ENCODE measurements at places on chromosomes 4 and X.

GRCh38 chr4:38141808-38142500 is 181.8 kb downstream of the PTTG2 start:
- DNase-seq = no peak

- DNase-seq = no peak
Observed at GRCh38 chrX:30821116-30821515, 67.9 kb downstream of the TAB3 start.

DNA sequence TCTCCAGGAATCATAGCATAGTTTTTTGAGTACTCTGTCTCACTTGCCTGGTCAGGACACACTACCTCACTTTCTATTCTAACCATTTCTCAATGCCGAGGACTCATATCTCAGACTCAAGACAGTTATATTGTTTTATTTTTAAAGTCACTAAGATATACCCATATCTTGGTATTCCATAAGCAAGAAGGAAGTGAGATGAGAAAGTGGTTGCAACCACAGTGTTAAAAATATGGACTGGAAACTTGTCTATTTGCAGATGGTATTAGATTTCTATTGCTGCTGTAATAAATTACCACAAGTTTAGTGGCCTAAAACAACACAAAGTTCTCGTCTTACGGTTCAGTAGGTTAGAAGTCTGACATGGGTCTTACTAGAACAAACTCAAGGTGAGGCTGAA is 344.8 kb upstream of the MAGEB2 start:
- DNase-seq = no peak

- DNase-seq = no peak
Observed at GRCh38 chrX:1476682-1477081, 24.0 kb upstream of the ASMTL start.

DNA sequence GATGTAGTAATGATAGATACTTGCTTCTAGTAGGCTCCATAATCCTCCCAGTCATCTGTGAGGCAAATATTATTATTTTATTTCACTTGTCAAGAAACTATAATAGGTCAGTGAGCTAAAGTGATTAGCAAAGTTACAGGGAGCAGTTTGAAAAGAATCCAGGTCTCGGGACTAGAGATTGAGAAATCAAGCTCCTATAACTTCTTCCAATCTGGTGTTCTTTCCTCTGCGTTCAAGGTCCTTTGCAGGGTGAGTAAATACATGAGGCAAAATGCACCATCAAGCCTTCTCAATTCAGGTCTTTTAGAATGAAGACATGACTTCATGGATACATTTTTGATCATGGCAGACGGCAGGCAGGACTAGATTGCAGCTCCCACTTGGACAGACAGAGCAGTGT is 150.4 kb downstream of the FRAS1 start:
- no peak for DNase-seq

DNA sequence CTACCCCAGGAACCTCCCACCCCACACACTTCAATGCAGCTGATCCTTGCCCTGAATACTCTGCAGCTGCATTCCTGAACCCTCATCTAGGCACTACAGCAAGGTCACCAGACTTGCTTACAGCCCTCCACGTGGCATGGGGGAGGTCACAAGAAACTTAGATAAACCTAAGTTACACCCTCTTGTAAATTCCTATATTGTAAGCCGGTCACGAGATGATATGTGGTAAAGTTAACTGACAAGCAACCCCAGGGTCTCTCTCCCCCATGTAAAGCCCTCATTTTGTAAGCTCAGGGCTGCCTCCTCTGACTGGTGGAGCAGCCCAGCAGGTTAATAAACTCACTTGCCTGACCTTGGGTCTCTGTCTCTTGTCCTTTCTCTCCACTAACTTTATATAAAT is 570.7 kb downstream of the PCDH7 start:
- no peak for DNase-seq

DNA sequence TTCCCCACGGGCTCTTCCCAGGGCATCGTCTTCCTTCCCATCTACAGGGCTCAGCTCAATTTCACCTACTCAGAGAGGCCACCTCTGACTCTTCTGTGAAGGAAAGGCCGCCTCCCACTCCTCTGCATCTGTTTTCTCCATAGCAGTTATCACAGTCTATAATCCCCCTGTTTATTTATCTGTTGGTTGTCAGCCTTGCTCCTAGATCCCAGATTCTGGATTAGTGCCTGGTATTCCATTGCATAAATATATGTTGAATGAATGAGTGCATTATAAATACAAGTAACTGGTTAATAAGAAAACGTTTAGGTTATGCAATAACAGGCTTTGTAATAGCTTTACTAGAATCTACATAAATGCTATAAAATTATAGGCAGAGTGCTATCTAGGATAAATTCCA is 52.9 kb downstream of the NSG1 start:
- DNase-seq = no peak

GRCh38 chr4:40621229-40621591 is 8.5 kb downstream of the RBM47 start:
- no peak for DNase-seq

DNA sequence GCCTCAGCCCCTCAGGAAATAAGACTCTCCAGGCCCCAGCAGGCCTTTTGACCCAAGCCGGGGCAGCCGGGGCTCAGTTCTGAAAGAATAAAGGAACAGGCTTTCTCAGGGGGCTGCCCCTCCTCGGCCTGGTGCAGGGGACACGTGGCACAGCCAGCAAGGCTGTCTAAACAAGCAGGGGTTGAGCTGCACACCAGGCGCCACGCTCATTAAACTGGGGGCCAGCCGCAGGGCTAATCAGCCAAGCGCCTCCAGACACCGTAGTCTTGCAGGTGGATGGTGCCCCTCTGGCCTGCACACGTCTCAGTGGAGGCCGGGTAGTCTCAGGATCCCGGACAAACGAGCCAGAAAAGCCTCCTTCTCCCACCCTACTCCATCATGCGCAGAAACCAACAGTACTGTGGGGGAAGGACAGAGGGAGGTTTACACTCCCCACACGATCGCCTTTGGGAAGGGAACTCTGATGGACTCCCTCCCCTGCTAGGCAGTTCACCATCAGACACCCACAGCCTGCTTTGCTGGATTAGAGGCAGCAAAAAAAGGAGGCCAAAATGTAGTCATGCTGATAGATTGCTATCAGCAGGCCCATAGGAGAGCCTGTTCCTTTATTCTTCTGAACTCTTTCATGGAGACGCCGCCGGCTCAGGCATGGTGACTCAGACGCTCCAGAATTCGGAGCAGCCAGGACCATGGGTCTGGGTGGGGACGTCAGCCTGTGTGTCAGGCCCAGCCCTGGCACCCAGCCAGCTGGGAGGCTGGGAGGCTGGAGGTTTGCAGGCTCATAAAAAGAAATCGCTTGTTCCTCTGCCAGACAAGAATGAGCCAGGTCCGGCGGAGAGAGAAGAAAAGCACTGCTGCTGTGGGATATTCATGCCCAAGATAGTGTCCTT is 342.4 kb downstream of the BCOR start:
- DNase-seq = no peak

DNA sequence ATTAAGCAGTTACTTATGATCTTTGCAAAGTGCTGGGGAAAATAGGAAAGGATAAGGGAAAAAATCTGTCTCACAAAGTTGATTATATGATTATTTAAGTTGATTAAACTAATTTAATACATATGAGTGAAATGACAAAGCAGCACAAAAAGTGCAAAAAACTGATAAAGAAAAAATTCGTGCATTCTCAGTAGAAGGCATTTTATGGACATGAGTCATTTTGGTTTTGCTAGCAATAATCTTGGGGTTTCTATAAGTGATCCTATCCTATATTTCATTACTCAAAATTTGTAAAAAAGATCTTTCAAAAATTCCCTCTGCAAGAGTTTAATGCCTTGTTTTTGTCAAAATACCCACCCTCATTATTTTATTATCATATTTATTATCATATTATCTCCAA is 224.2 kb upstream of the ANXA10 start:
- DNase-seq = no peak

- DNase-seq = no peak
Observed at GRCh38 chr4:76705472-76705871, 192.5 kb downstream of the SOWAHB start.

DNA sequence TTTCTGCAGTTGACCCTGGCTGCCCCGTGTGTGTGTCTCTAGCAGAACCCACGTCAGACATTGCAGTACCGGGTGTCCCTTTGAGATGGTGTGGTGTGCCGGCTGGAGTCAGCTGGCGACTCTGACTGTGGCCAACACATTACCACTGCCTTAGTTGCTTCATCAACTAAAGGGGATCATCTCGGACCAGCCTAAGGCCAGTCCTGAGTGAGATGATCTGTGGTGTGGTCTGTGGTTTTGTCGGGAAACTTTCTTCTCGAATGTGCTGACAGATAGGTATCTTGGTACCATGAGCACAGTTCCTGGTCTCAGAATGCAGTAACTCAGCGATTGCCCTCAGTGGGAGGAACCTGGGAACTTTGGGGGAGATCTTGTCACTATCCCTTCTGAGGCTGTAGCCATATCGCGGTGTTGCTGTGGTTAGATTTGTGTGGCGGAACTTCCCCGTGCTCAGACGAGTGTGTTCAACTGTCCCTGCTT is 15.8 kb downstream of the TBC1D14 start:
- no peak for DNase-seq

DNA sequence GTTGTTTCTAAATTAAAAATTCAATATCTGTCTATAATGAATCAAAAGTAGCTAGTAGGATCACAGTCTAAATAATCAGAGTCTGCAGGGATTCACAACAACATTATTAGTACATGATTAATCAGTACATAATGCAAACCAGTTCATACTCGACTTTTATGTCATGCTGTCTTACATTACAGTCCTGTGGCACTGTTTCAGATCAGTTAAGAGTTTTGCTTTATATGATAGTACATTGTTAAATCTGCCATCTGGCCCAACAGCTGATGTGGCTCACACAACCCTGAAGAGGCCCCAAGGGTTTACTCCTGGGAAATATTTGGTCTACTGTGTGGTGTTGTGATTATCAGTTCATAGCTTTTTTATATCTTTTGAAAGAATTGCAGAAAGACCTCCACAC is 247.1 kb upstream of the ETNPPL start:
- no peak for DNase-seq

GRCh38 chrX:1466232-1466661 is 13.5 kb upstream of the ASMTL start:
- no peak for DNase-seq

- DNase-seq = no peak
Observed at GRCh38 chrX:38860106-38861013, 59.1 kb downstream of the MID1IP1 start.

GRCh38 chrX:2592279-2592678 is 91.5 kb upstream of the DHRSX start:
- no peak for DNase-seq

DNA sequence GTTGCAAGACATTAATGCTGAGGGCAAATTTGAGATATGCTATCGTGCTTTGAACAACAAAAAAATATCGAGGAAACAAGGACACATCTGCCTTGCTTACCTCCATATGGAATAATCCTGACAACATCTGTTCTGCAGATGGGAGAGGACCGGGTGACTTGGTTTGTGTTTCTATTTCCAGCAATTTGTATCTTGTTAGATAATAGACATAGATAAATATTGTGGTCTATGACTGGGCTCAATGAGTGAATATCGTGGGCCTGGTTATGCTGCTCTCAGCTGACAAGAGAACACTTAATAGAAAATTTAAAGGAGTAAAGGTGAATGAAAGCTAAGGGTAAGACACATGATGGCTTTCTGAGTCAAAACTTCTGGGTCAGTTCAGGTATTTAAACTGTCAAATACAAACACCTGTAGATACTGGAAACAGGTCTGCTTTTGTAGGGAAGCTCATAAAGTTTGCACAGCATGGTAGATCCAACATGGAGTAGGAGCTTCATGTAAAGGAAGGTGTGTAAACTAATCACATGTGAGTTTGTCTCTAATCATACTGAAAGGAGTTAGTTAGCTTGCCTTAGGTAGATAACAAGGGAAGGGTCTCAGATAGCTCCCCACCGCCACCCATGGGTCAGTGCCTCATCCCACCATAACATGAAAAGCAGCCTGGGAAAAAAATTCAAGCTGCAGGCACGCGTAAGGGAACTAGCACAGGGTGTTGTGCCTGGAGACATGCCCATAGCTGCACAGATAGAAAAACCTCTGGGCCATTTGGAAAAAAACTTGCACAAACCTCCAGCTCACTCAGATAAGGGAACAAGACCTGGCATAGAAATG is 904.1 kb upstream of the EPHA5 start:
- no peak for DNase-seq

DNA sequence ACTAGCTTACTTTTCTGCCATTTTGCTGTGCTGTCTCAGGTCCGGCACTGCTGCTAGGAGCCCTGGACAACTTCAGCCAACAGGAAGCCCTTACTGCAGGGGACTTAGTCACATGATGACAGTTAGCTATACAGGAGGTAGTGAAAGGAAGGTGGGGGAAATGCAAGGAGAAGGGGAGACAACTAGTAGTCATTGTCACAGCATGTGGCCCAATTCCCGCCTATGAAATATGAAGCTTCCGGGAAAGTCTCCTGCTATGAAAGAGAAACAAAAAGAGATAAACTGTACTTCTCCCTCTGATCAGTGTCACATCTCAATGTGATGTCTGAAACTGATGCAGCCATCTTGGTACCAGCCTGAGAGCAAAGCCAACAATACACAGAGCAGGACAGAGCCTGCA is 71.6 kb downstream of the AMELX start:
- DNase-seq = no peak

GRCh38 chrX:13464599-13465275 is 104.7 kb upstream of the EGFL6 start:
- DNase-seq = no peak

DNA sequence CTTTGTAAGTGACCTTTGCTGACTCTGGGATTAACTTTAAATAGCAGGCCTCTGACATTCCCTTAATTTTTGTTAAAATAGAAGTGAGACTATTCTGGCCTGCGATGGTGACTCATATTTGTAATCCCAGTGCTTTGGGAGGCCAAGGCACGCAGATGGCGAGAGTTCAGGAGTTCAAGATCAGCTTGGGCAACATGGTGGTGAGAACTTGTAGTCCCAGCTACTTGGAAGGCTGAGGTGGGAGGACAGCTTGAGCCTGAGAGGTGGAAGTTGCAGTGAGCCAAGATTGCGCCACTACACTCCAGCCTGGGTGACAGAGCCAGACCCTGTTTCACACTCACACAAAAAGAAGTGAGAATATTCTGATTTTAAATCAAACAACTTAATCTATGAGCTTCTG is 27.3 kb downstream of the ZNF330 start:
- DNase-seq = no peak

GRCh38 chrX:12770440-12770839 is 20.8 kb upstream of the PRPS2 start:
- DNase-seq = peak; percentile 27
